ENCODE measurements at places on chromosomes 6 and 20.

DNA sequence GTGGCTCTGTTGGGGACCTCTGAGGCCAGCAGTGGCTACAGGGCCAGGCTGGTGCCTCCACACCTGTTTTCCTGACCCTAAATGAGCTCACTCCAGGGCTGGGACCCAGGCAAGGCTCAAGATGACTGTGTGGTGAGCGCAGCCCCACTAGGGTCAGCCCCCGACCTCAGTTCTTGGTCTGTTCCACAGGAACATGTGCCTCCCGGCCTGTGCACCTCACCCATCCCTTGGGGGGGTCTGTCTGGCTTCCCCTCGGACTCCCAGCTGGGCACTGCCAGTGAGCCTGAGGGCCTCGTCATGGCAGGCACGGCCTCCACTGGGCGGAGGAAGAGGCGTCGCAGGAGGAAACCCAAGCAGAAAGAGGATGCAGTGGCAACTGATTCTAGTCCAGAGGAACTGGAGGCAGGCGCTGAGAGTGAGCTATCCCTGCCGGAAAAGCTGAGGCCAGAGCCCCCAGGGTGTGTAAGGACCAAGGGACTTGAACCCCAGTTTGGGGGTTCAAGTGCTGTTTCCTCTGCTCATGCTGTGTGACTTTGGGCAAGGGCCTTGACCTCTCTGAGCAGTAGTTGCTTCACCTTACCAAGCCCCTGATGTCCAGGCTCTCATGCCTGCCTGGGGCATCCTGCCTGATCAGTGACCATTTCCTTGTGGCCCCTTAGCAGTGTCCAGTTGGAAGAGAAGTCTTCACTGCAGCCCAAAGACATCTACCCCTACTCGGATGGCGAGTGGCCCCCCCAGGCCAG lies 8.0 kb downstream of the LPIN3 start:
- DNase-seq, result no peak

DNA sequence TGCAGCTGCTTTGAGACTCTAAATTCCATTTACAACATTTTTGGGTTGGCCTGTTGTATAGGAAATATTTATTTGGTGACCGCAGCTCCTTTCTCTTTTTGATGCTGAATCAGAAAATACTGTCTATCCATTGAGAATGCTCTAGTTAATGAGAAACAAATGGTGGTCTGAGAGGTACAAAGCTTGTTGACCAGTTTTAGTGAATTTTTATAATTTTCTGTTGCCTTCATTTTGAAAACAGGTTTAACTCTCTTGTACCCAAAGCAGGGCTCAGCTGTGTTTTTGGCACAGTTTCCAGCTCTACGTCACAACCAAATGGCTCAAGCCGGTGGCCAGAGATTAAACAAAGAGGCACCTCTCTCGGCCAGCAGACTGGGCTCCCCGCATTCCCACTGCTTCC lies 113.2 kb downstream of the FNDC1 start:
- DNase-seq, result no peak

DNA sequence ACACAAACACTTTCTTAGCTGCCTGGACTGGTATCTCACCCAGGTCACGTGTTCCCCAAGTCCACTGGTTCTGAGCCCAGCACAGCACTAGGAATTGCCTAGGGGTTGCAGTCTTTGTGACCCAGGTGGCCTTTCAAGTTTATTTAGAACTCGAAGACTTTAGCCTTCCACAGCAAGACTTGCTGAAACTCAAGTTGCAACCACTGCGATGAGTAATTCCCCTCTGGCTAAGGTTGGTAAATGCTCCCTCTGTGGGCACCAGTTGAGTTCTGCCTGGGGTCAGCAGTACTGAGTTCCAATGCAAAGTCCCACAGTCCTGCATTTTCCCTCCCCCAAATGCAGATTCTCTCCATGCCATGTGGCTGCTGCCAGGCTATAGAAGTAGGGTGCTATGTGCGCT lies 77.6 kb upstream of the MOCS1 start:
- no peak for DNase-seq

DNA sequence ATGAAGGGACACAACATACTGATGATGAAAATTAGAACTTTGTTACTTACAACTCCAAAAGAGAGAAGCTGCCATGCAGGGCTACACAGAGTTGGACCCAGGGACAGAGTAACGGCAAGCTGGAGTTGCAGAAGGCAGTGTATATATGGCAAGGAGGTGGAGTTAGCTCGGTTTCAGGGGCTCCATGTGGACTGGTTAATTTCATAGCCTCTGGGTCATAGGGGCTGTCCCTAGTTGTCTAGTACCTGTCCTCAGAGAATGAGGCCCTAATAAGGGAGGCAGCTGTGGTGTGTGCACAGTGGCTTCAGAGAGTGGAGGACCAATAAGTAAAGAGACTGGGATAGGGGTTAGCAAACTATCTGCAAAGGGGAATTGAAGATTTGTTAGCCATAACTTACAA lies 7.9 kb upstream of the ZSCAN12 start:
- DNase-seq, result no peak

DNA sequence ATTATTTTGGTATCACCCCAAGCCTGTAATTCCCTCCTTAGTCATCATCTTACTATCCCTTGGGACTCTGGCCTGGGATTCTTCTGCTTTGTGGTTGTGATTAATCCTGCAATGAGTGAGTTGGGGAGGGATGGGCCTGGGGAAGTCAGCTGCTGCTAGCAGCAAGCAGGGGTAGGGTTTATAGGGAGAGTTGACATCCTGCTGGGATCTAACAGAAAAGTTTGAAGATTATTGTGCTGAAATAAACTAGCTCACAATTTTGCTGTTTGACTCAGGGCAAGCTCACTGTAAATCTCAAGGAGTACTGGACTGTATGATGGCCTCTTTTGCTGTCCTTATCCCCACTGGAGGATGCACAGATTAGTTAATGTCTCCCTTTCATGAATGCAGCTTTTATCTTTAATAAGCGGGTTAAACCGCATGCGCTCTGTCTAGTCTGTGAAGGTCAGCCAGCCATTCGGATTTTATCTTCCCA lies 83.4 kb downstream of the JARID2 start:
- DNase-seq, result no peak

DNA sequence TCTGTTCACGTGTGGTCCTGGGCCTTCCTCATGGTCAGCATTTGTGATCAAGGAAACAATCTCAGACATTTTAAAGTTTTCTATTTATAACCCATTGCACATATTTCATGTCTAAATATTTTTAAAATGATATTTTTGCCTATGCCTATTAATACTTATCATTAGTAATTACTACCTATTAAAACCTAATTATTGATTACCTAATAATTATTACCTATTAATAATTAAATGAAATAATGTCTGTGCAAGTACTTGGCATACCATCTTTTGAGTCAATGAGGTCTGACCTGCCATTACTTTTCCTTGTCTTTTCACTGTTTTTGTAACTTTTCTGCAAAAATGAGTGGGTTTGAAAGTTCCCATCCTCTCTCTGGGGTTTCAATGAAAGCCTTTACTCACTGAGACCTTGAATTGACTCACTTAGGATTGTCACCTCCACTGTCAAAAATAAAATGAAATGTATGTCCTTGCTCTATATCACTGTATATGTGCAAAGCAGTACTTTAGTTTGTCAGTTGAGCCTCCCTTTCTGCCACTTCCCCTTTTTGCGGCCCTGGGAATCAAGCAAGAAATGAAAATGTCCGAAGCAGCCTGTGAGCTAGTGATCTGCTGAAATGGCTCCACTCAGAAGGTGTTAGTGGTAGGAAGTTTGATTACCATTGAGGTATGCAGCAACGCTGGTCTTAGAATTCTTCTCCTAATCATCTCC lies 87.8 kb downstream of the L3MBTL3 start:
- DNase-seq, result no peak

DNA sequence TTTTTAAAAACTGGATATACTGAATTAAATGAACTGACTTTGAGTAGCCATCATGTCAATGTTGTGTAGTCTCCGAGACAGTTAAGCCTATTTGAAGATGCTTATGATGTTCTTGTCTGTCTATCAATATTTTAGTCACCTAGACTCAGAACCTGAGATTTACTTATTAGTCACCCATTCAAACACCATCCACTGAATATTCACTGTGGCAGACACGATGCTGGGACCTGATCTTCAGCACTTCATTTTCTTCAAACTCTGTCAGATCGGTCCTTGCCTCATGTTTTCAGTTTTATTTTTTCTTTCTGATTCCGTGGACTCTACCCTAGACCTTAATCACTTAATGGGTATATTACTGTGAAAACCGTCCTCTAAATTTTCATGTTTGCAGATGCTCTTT lies 123.7 kb upstream of the MCHR2 start:
- no peak for DNase-seq

DNA sequence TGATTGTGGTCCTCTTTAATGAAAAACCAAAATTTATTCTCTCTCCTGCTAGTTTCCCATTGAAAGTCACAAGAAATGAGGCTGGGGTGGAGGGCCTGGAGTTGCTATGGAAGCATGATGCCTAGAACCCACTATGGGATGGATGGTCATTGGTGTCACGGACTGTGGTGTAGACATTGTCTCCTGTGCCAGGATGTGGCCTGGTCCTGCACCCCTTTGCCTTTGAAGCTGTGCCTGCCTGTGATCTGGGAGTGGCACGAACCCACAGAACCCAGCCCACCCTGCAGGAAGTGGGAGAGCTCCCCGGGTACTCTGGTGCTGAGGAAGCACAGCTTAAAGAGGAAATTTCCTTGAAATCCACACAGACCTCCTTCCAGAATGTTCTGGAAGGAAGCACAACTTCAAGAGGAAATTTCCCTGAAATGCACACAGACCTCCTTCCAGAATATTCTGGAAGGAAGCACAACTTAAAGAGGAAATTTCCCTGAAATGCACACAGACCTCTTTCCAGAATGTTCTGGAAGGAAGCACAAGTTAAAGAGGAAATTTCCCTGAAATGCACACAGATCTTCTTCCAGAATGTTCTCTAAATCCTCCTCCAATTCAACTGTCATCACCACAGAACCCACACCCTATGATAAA lies 105.6 kb downstream of the CDH26 start:
- DNase-seq, result no peak

- no peak for DNase-seq
Observed at GRCh38 chr6:137272403-137272802, 53.2 kb upstream of the IFNGR1 start.

DNA sequence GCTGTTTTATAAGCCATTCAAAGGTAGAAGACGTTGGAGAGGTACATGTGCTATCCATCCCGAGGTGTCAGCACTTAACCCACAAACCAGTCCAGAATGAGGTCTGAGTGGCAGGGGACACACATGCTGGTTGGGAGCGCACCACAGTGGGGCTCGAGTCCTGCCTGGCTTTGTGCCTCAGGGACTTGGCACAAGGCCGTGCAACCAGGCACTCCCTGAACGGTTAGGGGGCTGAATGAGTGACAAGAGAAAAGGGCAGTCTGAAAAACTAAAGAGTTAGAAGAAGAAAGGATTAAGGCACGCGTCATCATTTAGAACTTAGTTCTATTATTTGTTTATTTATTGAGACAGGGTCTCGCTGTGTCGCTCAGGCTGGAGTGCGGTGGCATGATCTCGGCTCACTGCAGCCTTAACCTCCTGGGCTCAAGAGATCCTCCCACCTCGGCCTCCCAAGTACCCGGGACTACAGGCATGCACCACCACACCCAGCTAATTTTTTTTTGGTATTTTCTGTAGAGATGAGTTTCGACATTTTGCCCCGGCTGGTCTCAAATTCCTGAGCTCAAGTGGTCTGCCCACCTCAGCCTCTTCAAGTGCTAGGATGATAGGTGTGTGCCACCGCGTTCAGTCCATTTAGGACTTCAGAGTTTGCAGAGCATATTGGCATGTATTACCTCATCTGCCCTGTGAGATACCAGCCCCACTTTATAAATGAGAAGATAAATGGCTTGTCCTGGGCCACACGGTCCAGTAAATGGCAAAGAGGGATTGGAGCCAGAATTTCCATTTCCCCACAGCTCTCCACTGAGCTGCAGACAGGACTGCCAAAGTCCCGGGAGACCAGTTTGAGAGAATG lies 47.4 kb upstream of the IRF4 start:
- DNase-seq, result no peak

DNA sequence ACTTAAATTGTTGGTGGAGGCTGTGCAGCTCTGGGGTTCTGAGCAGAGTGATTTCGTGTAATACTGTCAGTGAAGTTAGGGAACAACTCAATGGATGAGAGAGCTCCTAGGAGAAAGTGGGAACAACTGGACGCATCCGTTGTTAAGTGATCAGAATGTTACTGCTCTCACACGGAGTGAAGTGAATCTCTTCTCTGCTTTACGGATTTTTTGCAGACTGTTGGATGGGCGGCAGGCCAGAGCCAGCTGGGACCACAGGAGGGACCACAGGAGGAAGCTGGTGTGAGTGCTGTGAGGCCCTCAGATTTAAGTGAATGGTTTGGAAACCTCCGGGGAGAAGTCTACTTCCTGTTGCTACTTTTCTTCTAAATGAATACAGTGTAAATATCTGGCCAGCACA lies 23.7 kb upstream of the PPP1R14C start:
- DNase-seq, result peak; percentile 70

DNA sequence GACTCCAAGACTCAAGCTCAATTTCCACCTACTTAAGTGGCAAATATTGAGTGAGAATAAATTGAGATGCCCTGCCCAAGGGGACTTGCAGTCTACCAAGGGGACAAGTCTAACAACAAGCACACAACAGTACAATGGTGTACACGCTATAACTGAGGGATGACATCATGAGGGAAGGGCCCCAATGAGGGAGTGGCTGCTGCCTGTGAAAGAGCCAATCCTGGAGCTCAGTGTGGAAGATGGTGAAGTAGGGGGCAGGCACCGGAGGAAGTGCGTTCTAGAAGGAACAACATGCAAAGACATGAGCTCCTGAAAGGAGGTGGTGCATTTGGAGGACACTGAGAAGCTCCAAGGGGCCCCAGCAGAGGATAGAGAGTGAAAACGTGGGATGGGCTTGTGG lies 46.9 kb upstream of the ARMH2 start:
- DNase-seq, result no peak

DNA sequence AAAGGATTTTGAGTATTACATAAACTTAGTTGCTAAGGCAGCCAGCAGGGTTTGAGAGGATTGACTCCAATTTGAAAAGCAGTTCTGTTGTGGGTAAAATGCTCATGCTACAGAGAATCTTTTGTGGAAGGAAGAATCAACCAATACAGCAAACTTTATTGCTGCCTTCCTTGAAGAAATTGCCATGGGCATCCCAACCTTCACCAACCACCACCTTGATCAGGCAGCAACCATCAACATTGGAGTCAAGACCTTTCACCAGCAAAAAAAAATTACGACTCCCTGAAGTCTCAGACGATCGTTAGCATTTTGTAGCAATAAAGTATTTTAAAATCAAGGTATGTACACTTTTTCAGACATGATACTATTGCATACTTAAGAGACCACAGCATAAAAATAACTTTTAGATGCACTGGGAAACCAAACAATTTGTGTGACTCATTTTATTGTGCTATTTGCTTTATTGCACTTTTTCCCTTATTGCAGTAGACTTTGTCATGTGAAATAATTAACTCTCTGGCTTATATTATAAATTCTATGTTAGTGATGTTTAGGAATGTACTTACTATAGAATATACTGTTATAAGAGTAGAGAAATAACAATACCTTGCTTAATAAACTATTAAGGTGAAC lies 390.8 kb downstream of the CDKAL1 start:
- DNase-seq, result no peak

- DNase-seq, result peak; percentile 64
Observed at GRCh38 chr20:35463455-35464300, 8.3 kb downstream of the CEP250 start.

DNA sequence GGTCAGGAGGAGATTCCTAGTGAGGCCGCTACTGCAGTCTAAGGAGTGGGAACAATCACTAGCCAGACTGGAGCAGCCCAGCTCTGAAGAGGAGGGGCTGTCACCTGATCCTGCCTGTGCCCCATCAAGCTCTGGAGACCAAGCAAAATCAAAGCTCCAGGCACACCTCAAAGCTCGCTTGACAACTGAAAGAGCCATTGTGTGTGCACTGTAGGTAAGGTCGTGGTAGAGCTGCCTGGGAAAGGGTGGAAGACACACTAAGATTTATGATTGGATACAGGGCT lies 58.2 kb downstream of the CSE1L start:
- DNase-seq, result no peak

Data from right forelimb (tissue), 1 donor.